Thyroid gland (tissue), 4 donors: ENCODE measurements at places on chromosomes 13 and 19. TPM values are rescaled to one million over a fixed set of nuclear protein-coding genes. Genes with fewer than 3 reads are reported as not detected.

CPB2 gene
- not detected for total RNA-seq

DNA sequence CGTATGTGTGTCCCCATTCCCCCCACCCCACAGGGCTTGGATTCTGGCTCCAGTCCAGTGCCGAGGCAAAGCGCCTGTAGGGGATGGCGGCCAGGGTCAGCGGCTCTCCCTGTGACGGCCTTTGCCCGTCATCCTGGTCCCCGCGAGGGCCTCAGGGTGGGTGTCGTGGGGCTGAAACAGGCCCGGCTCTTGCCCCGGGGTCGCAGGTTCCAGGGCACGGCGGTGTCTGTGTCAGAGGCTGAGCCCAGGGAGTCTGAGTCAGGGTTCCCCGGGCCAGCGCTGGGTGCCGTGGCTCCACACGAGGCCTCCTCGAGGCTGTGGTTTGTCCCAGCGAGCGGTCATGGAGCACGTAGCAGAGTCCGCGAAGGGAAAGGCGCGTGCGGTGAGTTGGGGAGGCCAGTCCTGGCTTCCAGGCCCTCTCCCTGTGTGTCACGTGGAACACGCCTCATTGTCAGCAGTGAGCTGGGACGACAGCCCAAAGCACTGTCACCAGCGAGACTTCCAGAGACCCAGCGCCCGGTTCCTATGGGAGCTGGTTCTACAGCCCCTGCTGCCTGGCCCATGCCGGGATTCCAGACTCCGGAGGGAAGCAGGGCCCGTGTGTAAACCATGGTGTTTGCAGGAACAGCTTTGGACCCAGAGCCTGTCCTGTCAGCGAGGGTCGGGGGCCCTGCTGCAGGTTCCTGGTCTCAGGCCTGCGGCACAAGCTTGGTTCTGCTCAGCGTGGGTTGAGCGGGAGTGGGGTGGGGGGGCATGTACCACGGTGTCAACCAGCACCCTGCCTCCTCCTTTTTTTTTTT is 13.4 kb downstream of the NCLN start:
- peaks cover 7% of the 10 kb centered on the region for H3K36me3 ChIP-seq
- no peak overlapping the region for H3K27ac ChIP-seq
- no peaks in the 10 kb centered on the region for H3K4me1 ChIP-seq
- no peak for DNase-seq
- no peak overlapping the region for H3K4me3 ChIP-seq
- H3K27me3 ChIP-seq, result no peaks in the 10 kb centered on the region

GRCh38 chr19:17235971-17236777 is 9.5 kb downstream of the NR2F6 start:
- H3K36me3 ChIP-seq, result peaks cover 17% of the 10 kb centered on the region
- peaks cover 15% of the 10 kb centered on the region for H3K4me1 ChIP-seq
- peak; percentile 38 for DNase-seq
- H3K27me3 ChIP-seq, result no peaks in the 10 kb centered on the region
- H3K27ac ChIP-seq, result peak overlapping the region; percentile 31
- no peak overlapping the region for H3K4me3 ChIP-seq

GRCh38 chr19:48635966-48636858 is 967 bp downstream of the DBP start:
- no peaks in the 10 kb centered on the region for H3K27me3 ChIP-seq
- peak overlapping the region; percentile 100 for H3K27ac ChIP-seq
- no peaks in the 10 kb centered on the region for H3K36me3 ChIP-seq
- H3K4me3 ChIP-seq, result peak overlapping the region; percentile 71
- peak; percentile 66 for DNase-seq

- no peak overlapping the region for H3K27ac ChIP-seq
- H3K4me1 ChIP-seq, result no peaks in the 10 kb centered on the region
- H3K27me3 ChIP-seq, result no peaks in the 10 kb centered on the region
- no peaks in the 10 kb centered on the region for H3K36me3 ChIP-seq
These were observed 270.4 kb downstream of the ENOX1 start for GRCh38 chr13:43516401-43516833.

GRCh38 chr13:44719857-44720671 is 143.9 kb upstream of the TSC22D1 start:
- no peaks in the 10 kb centered on the region for H3K36me3 ChIP-seq
- no peaks in the 10 kb centered on the region for H3K27me3 ChIP-seq
- no peak overlapping the region for H3K27ac ChIP-seq
- H3K4me3 ChIP-seq, result no peak overlapping the region
- DNase-seq, result no peak

DNA sequence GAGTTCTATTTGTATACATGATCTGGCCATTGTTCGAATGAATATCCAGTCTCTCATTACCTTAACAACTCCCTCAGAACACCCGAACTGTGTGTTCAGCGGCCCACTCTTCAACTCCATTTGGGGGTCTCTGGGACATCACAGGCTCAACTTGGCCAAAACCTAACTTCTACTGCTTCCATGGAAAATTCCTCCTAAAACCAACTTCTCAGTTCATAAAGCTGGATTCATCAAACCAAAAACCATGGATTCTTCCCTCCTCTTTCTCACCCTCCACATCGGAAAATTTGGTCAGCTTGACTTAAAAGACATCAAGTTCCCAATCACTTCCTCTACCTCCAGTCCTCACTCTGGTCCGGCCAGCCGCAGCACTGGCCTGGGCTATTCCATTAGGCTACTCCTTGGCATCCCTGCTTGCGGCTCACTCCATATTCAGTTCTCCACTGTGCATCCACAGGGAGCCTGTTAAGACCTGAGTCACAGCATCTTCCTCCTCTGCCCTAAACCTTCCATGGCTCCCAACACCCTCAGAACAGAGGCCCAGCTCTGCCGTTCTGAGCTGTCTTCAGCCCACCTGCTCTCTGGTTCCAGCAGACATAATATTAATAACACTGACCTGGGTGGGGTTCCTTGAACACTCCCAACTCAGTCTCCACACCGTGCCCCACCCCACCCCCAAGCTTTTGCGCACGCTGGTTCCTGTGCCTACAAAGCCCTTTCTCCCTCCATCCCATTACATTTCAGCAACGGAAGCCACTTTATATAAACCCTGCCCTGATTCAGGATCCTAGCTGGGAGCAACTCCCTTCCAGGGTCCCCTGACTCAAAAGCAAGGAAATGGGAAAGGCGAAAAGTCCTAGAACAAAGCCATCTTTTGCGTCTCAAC is 1.1 kb downstream of the ZNF792 start:
- H3K36me3 ChIP-seq, result peaks cover 25% of the 10 kb centered on the region
- H3K27ac ChIP-seq, result peak overlapping the region; percentile 48

- no peaks in the 10 kb centered on the region for H3K4me1 ChIP-seq
- H3K4me3 ChIP-seq, result no peak overlapping the region
- H3K27me3 ChIP-seq, result no peaks in the 10 kb centered on the region
- no peak overlapping the region for H3K27ac ChIP-seq
- H3K36me3 ChIP-seq, result no peaks in the 10 kb centered on the region
- DNase-seq, result no peak
These were observed 147.3 kb downstream of the KCNRG start for GRCh38 chr13:50162567-50162966.

GRCh38 chr13:46552303-46552682 is 677 bp upstream of the LRCH1 start:
- no peaks in the 10 kb centered on the region for H3K27me3 ChIP-seq
- H3K27ac ChIP-seq, result no peak overlapping the region
- H3K36me3 ChIP-seq, result no peaks in the 10 kb centered on the region
- H3K4me3 ChIP-seq, result peak overlapping the region; percentile 61
- H3K4me1 ChIP-seq, result peaks cover 13% of the 10 kb centered on the region
- DNase-seq, result no peak
